Activated CD4-positive, alpha-beta T cell treated with anti-CD3 and anti-CD28 coated beads for 36 hours (primary cell): ENCODE measurements at places on chromosomes 3 and 15. TPM values are rescaled to one million over a fixed set of nuclear protein-coding genes. Genes with fewer than 3 reads are reported as not detected.

The ANKRD34C gene
- not detected for total RNA-seq

GRCh38 chr15:62606376-62607113 lies 436.0 kb upstream of the TPM1 start:
- no peak for DNase-seq

The CPNE9 gene
- 0.30 TPM for total RNA-seq

The LMCD1 gene
- 3.1 TPM for total RNA-seq

GRCh38 chr3:27568393-27568792 lies 84.2 kb upstream of the SLC4A7 start:
- no peak for DNase-seq

The CFAP44 gene
- 4.3 TPM for total RNA-seq

The IL20RB gene
- 1.1 TPM for total RNA-seq

The TRPM7 gene
- total RNA-seq = 40.7 TPM

DNA sequence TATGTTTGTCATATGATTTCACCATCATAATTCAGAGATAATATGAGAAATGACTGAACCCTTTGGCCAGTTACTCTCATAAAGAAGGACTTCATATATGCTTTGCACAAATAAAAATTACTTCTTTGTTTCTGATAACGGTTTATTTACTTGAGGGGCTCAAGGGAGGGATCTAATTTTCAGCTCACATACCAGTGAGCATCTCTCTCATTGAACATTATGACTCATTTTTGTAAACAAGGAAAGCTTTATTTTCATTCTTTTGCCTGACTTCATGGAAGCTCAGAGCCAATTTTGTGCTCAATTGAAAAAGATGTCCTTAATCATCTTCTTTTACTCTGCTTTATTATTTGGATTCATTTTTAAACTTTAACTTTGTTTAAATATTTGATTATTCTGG lies 5.8 kb downstream of the NLGN1 start:
- no peak for DNase-seq

The MINAR1 gene
- 0.51 TPM for total RNA-seq

GRCh38 chr15:40293006-40293405 lies 10.1 kb upstream of the ANKRD63 start:
- DNase-seq = no peak

- DNase-seq = no peak
Observed at GRCh38 chr3:75176937-75177336, 487.2 kb upstream of the FRG2C start.

The WDR93 gene
- not detected for total RNA-seq

The STIMATE gene
- total RNA-seq = 17.1 TPM

The EFCAB12 gene
- 0.73 TPM for total RNA-seq

- no peak for DNase-seq
Observed at GRCh38 chr15:31516874-31517273, 190.2 kb downstream of the KLF13 start.

DNA sequence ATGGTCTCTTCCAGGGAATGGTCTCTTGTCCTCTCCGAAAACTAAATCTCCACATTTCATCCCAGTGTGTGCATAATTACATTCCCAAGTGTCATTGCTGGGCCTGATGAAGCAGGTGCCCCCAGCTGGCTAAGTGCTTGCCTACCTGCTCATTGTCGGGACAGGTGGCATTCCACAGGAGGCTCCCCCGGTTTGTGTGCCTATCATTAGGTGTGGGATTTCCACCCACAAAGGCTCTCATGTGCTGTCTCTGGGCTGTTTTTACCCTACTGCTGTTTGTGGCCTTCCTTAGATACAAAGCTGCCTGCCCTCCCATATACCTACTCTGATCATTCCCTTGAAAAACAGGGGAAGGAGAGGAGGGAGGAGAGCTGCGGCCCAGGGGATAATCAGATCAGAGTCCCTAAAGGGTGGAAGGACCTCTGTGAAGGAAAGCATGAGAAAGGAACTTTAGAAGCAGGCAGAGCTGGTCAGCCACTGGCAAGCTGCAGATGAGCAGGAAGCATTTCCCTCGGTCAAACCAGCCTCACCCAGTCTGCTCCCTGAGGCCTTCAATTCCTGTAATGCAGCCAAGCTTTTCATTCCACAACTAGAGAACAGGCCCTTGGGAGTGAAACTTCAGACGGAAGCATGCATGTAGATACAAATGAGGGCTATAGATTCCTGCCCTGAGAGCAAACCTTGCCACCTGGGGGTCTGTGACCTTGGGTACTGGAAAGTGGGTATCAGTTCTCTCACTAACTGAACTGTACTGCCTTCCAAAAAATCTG lies 60.7 kb upstream of the HEG1 start:
- DNase-seq = no peak
